ENCODE measurements at places on chromosomes 3 and 15.

DNA sequence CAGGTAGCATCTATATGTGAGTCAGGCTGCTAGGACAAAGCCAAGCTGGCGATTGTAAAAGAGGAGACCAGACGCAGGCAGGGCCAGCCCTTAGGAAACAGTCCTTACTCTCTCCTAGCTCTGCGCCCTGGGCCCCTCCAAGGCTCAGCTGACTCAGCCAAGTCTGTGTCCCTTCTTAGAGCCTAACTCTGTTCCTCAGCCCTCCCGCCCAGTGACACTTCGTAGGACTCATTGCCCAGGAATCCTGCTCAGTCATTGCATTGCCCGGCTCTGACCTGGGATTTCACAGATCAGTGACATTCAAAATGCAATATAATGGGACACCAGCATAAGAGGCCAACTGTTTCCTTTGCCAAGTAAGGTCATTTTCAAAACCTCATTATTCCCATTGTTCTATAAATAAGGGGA lies 244.2 kb downstream of the TLE3 start:
- no peak for DNase-seq

DNA sequence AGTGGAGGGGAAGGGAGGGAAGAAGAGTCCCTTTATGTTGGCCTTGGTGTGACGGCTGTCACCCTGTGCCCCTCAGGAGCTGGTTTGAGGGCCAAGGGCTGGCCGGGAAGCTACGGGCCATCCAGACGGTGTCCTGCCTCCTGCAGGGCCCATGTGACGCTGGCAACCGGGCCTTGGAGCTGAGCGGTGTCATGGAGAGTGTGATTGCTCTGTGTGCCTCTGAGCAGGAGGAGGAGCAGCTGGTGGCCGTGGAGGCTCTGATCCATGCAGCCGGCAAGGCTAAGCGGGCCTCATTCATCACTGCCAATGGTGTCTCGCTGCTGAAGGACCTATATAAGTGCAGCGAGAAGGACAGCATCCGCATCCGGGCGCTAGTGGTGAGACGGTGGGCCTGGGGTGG lies 8.1 kb upstream of the RCCD1 start:
- DNase-seq: no peak

DNA sequence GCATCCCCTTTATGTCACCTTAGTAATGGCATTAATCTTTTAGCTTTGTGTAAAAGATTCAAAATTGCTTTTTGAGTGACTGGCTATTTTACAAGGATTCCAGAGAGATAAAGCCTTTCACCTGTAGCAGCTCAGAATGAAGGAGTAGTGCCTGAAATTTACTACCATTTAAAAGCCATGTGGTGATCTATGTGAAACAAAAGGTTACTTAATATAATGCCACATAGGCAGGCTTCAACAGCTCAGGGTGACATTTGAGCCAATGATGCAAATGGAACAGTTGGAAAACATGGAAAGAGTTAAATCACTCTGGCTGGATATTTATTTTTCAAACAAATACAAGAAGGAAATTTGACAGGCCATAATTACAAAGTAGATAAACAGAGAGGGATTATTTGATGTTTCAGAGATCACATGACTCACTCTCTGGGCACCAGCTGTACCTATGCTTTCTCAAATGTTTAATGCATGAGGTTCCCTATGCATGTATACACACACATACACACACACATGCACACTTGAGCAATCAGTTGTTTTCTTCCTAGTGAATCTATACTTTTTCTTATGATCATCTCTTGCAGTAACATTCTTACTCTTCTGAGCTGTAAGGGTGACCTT lies 171.5 kb downstream of the ZMAT3 start:
- DNase-seq: no peak

DNA sequence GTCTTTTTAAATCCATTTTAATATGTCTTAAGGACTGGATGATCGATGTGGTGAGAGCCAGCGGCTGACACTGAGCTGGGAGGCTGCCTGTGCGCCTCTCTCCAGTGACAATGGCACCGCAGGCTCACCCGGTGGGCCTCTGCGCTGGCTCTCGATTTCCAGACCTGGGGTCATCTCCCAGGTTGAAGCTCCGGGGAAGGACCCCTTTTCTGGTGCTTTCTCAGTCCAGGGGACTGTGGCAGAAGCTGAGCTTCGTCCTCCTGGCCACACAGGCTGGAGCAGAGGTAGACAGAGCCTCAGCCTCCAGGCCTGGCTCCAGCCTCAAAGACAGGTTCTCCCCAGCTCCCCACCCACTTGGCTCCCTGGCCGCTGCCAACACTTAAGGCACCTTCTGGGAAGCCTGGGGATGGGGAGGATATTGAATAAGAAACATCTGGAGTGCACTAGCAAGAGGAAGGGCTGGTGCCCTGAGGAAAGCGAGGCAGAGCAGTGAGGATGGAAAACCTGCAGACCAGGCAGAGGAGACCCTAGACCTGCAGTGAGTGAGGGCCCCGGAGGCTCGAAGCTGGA lies 154.2 kb upstream of the SMAD3 start:
- no peak for DNase-seq

DNA sequence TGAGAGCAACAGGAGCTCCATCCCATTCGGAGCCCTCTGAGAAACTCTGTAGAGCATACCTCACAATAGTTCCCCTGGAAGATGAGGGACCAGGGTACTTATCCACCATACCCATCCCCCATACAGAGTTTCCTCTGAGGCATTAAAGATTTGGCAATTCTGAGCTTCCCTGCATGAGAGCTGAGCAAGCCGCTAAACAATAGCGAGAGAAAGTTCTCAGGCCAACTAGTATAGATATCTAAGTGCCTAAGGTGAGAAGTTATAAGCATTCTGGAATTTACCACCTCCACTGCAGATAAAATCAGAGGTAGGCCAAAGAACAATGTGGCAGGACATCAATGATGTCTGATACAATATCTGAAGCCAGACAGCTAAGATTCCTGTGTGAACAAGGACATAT lies 129.1 kb upstream of the MBNL1 start:
- no peak for DNase-seq

DNA sequence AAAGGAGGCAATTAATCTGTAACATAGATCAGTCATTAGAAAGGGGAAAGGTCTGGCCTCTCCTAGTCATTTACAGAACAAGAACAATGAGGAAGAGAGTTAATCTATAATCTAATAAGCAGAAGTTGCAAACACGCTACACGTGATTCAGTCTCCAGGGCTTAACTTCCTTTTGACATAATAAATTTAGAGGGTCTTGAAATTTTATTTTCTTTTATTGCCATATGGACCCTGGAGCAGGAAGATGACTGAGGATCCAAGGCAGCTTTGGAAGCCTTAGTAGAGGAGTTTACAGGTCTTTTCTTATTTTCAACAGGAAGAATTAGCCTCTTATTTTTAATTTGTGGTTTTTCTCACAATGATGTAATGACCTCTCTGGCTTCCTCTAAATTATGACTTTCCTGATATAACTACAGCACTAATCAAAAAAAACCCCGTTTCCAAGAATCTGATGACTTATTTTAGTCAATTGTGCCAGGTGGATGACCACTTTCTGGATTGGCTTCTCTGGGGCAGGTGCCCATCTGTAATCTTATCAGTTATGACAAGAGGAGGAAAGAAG lies 32.2 kb downstream of the ADGRG7 start:
- peak; percentile 44 for DNase-seq

GRCh38 chr3:17411157-17411877 lies 331.1 kb downstream of the TBC1D5 start:
- DNase-seq: no peak

- DNase-seq: no peak
Observed at GRCh38 chr3:68206524-68207117, 552.2 kb upstream of the SUCLG2 start.

DNA sequence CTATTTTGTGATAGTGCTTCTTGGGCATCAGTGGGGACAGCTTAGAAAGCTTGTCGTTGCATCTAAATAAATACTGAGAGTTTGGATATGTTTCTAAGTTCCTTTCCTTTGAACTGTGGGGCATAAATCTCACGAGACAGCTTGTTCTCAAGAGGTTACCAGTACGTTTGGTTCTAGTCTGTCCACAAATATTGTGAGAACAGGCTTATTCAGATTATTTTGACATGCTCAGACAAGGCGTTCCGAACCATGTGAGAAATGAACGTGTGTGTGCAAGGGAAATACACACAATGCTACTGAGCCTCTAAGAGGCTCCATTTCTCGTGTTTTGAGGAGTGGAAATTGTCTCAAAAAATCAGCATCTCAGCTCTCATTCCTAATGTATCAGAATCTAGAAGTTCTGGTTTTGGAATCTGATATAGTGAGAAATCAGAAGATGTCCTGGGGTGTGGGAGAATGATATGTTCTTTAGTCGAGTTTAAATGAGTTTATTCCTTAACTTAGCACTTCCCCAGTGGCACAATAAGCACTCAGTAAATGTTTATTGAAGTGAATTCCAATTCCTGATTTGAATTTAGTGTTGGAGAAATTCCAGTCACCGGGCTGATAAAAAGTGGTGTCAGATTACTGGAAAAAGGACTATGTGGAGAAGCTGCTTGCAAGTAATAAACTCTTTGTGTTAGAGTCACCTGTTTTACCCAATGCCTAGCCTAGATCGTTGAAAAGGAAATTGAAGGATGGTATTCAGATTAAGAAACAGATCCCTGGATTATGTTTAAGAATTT lies 481.5 kb downstream of the LPP start:
- DNase-seq: no peak

DNA sequence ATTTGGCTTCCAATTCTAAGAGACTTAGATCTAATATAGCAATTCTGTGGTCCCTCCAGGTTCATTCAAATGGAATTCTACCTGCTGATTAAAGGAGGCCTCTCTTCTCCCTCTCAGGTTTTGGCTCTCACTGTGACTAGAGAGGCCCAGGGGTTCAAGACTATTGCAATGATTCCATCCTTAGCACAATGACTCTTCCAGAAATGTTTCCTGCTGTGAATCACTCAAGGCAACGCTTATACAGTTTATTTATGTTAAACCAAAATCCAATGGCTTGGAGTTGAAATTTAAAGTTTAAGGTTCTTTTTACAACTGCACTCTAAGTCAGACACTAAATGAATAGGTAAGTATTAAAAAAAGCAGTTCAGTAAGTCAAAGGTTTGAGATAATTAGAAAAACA lies 39.9 kb downstream of the IFT57 start:
- DNase-seq: no peak

DNA sequence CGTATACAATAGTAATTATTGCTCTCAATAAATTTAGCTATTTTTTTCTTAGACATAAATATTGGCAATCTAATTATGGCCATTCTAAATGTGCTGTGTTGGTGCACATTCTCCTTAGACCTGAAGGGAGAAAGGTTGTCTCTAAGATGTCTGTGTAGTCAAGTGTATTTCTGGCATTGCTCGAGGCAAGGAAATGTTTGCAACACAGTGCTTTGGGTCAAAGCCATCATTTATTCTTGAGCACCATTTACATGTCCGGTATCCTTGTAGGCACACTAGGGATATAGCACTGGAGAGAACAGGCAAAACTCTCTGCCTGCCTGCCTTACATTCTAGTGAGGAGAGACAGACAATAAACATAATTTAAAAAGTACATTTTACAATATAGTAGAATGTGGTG lies 2.6 kb upstream of the PHLDB2 start:
- no peak for DNase-seq

DNA sequence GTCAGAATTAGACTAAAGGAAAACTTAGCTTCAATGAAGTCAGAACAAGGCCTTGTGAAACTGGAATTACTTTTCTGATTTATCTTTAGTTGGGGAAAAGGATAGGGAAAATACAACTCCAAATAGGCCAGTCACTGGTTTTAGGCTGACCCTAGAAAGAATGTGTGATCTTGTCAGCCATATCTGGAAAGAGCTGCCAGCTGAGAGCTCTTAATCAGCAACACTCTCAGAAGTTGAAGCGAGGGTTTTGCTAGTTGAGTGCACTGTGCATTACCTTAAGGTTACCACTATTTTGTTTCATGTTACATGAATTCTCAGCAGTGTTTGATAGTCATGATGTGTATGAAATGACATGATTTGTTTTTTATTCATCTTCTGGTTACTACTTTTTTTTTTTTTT lies 905.3 kb upstream of the ALCAM start:
- no peak for DNase-seq

DNA sequence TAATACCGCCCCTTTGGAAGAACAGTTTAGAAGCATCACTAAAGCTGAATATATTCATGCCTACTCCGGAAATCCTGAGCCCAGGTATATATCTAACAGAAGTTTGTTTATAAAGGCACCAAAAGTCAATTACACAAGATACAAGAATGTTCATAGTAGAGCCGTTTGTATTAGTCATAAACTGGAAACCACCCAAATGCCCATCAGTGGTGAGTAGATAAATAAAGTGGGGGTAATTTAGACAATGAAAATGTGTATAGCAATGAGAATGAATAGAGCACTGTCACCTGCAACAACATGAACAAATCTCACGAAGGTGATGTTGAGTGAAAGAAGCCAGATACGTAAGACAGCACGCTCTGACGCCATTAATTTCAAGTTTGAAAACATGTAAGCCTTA lies 68.3 kb upstream of the GLCE start:
- peak; percentile 88 for DNase-seq

- no peak for DNase-seq
Observed at GRCh38 chr3:158337110-158337509, 227.2 kb downstream of the RSRC1 start.

GRCh38 chr15:59590027-59590426 lies 21.6 kb upstream of the GCNT3 start:
- no peak for DNase-seq

DNA sequence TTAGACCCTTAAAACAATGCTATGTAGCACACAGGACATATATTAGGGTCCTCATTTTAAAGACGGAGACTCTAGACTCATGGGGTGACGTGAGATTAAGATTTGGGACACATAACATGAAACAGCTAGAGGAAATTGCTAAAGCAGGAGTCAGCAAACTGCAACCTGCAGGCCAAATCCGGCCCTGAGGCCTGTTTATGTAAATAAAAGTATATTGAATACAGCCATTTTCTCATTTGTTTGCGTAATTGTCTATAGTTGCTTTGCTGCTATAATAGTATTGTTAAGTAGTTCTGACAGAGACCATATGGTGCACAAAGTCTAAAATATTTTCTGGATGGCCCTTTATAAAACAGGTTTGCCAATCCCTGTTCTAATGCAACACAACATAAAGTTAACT lies 115.5 kb downstream of the TMCO5A start:
- no peak for DNase-seq

DNA sequence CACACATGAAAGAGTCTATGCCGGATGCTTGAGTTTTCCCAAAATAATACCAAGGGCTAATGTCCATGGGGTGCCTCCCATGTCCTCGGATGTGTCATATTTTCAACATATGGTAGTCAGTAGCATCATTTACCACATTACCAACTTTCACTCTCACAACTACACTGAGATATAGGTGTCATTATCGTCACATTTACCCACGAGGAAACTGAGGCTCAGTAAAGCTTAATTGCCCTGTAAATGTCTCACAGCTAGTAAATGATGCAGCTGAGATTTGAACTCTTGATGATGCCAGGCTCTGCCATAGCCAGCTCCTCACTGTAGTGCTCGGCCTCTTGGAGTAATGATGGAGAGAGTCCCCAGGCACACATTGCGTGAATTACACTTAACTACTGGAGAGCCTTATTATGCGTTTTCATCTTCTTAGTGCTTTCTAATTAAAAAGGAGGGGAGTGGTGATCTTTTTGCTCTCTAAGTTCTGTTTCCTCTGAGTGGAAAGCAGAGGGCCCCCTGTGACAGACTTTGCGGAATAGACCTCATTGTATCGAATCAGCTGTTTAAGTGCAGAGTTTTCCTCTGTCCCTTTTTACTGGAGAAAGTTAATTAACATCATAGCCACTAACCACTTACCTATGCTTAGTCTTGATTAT lies 142.0 kb upstream of the SLCO3A1 start:
- DNase-seq: no peak

- no peak for DNase-seq
Observed at GRCh38 chr3:170259907-170260306, 37.7 kb downstream of the PRKCI start.
